Endodermal cell (in vitro differentiated cells): ENCODE measurements at places on chromosomes 6 and 20. TPM values are rescaled to one million over a fixed set of nuclear protein-coding genes. Genes with fewer than 3 reads are reported as not detected.

TMEM181 gene
- 20.5 and 21.8 TPM in 2 replicates for total RNA-seq

DNA sequence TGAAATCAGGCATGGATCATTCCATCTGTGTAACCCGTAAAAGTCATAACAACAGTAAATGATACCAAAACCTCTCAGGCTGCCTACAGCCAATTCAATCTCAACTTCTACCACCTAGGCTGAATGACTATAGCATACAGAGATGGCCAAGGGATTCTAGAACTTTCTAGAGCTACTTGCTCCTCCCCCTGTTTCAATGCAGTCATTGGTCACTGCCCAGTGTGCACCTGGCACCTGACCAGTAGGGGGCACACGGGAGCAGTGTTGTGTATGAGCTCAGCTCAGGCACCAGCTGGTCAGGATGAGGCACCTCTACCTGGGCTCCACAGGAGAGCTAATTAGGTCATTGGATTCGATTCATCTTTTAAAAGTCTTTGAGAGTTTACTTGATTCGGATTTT is 86.2 kb downstream of the PLEKHG1 start:
- DNase-seq: peak; percentile 89

DNA sequence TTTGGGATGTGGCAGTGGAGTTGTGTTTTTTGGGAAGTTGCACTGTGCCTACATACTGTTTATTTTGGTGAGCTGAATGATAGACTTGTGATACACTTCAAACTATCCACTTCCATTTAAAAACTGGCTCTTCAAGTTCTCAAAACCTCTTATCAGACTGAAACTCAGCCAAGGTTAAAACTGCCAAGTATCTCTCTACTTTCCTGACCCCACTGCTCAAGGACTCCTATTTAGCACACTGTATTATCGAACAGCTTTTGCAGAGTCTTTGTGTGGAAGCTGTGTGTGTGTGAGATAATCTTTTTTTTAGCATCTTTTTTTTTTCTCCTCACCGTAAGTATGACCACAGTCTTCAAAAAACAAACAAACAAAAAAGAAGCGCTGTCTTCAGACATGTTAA is 21.1 kb downstream of the STX11 start:
- DNase-seq: no peak

DNA sequence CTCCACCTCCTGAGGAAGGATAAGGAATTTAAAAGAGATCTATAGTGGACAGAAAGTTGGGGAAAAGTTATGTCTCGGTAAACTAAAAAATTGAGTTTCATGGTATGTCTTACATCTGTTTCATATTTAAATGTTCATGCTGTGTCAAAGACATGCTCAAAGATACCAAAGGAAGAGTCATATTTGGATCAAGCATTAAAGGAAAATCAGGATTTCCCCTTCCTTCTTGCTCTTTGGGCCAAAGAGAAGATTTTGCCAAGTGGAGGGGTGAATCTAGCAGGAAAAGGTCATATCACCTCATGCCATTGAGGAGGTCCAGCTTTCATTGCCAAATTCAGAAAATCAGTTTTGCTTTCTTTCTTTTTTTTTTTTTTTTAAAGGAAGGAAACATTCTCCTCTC is 192.4 kb downstream of the OGFRL1 start:
- no peak for DNase-seq

ZC2HC1B gene
- total RNA-seq: not detected in 2 replicates

DNA sequence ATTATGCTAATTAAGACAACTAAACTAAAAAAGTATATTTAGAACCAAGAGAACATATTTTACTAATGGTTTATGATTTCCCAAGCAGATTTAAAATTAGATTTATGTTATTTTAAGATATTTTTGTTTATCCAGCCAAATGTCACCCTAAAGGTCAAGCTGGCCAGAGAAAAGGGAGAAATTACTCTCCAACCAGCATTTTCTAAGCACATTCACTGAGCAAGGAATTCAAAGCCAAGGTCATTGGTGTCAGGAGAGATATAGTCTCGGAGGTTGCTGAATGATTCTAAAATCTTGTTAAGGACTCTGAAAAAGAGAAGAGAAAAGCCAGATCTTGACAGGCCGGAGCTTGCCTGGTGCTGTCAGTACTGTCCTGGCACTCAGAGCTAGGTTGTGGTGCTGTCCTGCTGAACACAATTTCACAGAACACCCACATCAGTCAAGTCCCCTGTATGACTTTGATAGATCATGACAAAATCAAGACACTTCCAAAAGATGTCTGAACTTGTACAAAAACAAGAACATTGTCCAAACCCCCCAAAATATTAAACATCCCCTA is 222.3 kb upstream of the SMLR1 start:
- DNase-seq: no peak

- DNase-seq: no peak
These were observed 180.4 kb upstream of the JARID2 start for GRCh38 chr6:15065261-15065989.

DNA sequence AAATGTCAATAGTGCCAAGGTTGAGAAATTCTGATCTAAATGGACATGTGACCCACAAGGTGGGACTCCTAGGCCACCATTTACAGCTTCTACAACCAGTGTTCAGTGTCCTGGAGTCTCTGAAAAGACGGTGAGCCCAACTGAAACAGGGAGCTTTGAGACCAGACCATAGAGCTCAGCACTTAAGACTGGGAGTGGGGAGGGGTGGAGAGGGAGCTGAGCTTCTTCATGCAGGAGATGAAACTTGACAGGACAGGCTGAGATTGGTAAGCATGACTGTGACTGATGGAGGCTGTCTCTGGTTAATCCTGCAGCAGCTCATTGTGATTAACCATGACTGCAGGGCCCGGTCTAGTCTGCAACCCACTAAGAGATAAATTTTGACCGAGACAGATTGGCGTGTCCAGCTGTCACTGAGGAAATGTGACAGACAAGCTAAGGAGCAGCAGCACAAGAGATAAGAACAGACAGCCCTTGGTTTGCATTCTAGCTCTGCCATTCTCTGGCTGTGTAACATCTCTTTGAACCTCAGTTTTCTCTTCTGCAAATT is 1.4 kb upstream of the AAR2 start:
- no peak for DNase-seq

DNA sequence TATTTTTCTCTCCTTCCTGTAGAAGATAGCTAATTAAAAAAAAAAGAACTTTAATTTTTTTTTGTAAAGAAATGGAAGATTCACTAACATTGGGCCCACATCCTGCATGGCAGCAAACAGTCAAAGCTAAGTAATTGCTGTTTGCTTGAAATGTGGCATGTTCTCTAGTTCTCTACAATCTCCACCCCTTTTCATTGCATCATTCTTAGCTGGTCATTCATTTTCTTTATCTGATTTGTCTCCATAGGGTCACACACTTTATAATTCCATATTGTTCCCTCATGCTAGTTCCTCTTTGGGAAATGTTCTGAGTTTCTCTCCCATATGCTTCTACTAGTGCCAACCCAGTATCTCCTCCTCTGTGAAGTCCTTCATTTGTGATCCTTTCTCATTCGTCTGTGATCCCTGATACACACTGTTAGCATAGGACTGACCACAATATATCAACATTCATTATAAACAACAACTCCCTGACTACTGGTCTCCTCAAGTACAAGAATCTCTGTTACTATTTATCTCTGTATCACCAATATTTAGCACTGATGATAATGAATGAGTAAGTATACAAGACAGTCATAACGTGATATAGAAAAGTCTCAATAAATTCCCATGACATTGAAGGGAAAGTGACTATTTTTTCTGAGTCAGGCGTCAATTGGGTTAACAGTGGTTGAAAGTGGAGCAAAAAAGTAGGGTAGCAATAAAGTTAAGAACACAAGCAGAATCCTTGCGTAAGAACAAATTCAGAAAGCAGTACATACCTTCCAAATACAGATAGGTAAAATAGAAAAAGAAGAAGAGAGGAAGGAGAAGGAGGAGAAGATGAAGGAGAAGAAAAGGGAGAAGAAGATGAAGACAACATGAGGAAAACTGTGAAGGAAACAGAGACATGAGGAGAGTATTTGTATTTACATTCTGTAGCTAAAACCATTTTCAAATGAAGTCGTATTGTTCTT is 33.2 kb upstream of the MYB start:
- DNase-seq: no peak

DNA sequence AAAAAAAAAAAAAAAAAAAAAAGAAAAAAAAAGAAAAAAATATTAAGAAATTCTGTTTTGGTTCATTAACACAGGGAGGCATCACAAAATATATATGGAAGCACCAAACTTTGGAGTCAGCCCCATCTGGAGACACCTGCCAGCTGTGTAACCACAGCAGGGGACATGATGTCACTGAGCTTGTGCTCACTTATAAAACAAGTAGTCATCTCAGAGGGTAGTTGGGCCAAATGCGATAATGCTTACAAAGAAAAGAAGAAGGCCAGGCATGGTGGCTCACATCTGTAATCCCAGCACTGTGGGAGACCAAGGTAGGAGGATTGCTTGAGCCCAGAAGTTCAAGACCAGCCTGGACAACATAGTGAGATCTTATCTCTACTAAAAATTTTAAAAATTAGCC is 1.1 kb upstream of the BNIP5 start:
- peak; percentile 20 for DNase-seq

CALHM6 gene
- 0.95 to 3.5 TPM in 2 of 3 replicates, not detected in the other for total RNA-seq

TRIM15 gene
- not detected in 3 replicates for total RNA-seq

- no peak for DNase-seq
These were observed 22.2 kb downstream of the ZNF831 start for GRCh38 chr20:59185809-59186208.

DNA sequence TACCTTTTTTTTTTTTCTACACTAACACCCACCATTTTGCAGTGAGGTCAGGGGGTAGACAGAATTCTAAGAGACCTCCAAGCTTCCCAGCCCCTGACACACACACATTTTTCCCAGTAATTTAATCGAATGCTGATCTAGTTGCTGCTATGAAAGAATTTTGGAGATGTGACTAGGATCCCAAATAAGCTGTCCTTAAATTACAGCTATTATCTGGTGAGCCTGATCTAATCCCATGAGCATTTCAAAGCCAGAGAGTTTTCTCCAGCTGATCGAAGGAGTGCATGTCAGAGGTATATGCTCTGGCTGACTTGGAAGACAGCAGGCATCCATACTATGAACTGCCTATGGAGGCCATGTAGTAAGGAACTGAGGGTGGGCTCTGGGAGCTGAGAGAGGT is 503.8 kb upstream of the MARCKS start:
- DNase-seq: no peak
